ENCODE measurements at places on chromosomes 2 and 18.

GRCh38 chr18:54860941-54861340, 32.7 kb downstream of the RAB27B start:
- no peak for DNase-seq

GRCh38 chr2:104430359-104430740, 423.6 kb upstream of the POU3F3 start:
- no peak for DNase-seq

GRCh38 chr2:202127687-202128331, 54.8 kb downstream of the KIAA2012 start:
- no peak for DNase-seq

- DNase-seq = no peak
Observed at GRCh38 chr2:15732341-15733077, 140.8 kb downstream of the DDX1 start.

GRCh38 chr2:118940486-118941120, 1.4 kb upstream of the MARCO start:
- no peak for DNase-seq

- DNase-seq = no peak
Observed at GRCh38 chr18:45571714-45572113, 43.6 kb upstream of the SLC14A2 start.

- DNase-seq = no peak
Observed at GRCh38 chr2:219446101-219446504, 11.5 kb downstream of the SPEG start.

DNA sequence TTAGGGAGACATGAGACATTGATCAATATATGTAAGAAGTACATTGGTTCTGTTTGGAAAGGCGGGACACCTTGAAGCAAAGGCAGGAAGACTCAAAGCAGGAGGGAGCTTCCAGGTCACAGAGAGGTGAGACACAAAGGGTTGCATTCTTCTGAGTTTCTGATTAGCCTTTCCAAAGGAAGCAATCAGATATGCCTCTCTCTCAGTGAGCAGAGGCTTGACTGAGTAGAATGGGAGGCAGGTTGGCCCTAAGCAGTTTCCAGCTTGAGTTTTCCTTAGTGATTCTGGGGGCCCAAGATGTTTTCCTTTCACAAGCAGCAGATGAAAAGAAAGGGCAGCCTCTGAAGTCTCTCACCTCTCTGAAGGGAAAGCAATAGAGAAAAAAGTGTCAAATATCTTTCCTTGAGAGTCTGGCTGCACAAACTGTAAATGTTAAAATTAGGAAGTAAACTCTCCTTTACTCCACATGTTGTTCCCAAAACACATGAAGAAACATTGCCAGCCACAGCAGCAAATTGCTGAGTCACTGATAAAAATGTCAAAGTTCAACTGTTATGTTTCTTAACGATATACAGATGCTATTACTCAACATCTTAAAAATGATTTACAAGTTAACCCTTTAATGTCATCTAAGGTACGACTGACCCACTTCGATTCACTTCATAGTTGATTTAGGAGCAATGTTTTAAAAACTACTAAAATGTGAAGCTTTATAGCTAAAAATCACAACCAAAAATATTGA, 40.3 kb downstream of the CYB5A start:
- no peak for DNase-seq

- no peak for DNase-seq
Observed at GRCh38 chr2:118613737-118614136, 233.7 kb downstream of the EN1 start.

DNA sequence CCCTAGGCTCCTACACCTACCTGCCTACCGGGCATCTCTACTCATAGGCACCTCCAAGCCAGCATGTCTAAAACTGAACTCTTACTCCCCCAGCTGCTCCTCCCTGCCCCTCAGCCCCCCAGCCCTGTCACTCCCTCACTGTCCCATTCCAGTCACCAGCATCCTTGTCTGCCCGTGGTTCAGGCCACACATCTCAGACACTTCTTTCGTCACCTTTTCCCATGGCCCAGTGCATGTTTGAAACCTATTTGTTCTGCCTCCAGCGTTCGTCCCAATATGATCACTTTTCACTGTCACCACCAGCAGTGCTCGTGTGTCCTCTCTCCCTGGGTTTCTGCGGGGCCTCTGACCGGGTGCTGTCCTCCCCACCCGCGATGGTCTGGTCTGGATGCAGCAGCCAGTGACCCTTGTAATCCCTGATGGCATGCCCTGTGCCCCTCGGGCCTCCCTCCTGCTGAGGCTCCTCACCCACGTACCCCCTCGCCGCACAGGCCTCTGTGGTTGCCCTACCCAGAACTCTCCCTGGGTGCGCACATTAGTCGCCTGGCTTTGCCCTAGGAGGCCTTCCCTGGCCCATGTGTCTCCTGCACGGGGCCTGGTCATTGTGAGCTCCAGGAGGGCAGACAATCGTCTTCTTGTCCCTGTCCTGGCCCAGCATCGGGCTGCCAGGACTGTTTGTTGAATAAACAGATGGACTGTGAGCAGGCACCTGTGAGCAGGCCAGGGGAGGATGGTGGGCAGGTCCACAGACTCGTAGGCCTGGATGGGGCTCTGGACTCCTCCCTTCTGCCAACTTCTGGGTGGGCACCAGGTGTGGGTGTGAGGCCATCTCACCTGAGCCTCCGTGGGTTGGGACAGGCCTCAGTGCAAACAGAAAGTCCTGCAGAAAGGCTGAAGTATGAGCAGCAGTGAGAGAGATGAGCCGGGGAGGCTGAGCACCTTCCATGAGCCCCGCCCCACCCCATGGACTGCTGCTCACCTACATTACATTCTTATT, 15.5 kb downstream of the LDLRAD4 start:
- DNase-seq = no peak

- no peak for DNase-seq
Observed at GRCh38 chr2:9696731-9697130, 65.9 kb upstream of the YWHAQ start.

DNA sequence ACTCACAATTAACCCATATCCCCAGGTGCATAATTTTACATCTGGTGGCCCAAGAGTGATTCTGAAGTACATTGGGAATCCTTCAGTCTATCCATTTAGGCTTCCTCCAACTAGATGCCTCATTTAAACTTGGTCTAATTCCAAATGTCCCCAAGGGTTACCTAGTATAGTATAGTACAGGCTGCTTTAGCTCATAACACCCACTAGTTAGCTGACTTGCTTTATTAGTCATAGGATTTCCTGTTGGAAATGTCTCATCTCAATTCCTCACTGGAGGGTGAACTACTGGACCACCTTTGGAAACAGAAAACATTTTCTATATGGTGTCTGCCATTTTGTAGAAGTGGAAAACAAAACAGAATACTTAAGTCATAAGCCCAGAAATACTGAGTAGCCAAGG, 202.5 kb upstream of the SESTD1 start:
- no peak for DNase-seq

Data from KG1 (cell line).